Activated naive CD8-positive, alpha-beta T cell treated with anti-CD3 and anti-CD28 coated beads for 36 hours (primary cell): ENCODE measurements at places on chromosomes 7 and 10. TPM values are rescaled to one million over a fixed set of nuclear protein-coding genes. Genes with fewer than 3 reads are reported as not detected.

DRGX gene
- total RNA-seq = not detected

UBTD1 gene
- 1.3 TPM for total RNA-seq

DLG5 gene
- total RNA-seq = 2.1 TPM

NFE2L3 gene
- total RNA-seq = 35.3 TPM

RHOBTB1 gene
- 0.16 TPM for total RNA-seq

CYREN gene
- total RNA-seq = 54.4 TPM

HOXA11 gene
- total RNA-seq = 0.10 TPM

RAMP3 gene
- not detected for total RNA-seq

ANXA8L1 gene
- not detected for total RNA-seq

TFR2 gene
- 10.9 TPM for total RNA-seq

SORBS1 gene
- 0.64 TPM for total RNA-seq

IKZF1 gene
- 225 TPM for total RNA-seq

KCP gene
- total RNA-seq = 0.14 TPM

GPRIN2 gene
- total RNA-seq = not detected

CAMK2B gene
- total RNA-seq = 0.62 TPM

FEZF1 gene
- not detected for total RNA-seq
